ENCODE measurements at places on chromosomes 5 and 9. TPM values are rescaled to one million over a fixed set of nuclear protein-coding genes. Genes with fewer than 3 reads are reported as not detected.

- no peak for DNase-seq
These were observed 2.5 kb upstream of the HNRNPAB start for GRCh38 chr5:178201927-178202235.

DNA sequence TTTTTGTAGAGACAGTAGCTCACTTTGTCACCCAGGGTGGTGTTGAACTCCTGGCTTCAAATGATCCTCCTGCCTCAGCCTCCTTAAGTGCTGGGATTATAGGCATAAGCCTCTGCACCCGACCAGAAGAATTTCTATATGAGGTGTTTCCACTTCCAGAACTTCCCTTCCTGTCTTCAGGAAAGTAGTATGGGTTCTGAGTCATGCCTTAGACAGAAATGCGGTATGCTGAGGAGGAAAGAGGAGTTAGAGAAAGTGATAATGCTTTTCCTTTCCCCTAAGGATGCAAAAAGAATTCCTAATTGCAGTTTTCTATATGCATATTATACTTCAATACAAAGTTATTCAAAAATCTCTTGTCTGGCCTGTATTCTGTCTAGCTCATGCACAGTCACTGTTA lies 16.4 kb upstream of the ADAMTSL1 start:
- no peak for DNase-seq

GRCh38 chr9:20028192-20028848 lies 239.5 kb upstream of the SLC24A2 start:
- DNase-seq: no peak

KLHL9 gene
- 23.7 TPM for total RNA-seq

- DNase-seq: no peak
These were observed 49.9 kb upstream of the IL13 start for GRCh38 chr5:132608107-132608506.

GRCh38 chr5:80055491-80056170 lies 20.5 kb downstream of the THBS4 start:
- DNase-seq: peak; percentile 50

GRCh38 chr9:71094708-71095251 lies 26.6 kb downstream of the TRPM3 start:
- no peak for DNase-seq

- no peak for DNase-seq
These were observed 99.8 kb upstream of the NR4A3 start for GRCh38 chr9:99721898-99722297.

DNA sequence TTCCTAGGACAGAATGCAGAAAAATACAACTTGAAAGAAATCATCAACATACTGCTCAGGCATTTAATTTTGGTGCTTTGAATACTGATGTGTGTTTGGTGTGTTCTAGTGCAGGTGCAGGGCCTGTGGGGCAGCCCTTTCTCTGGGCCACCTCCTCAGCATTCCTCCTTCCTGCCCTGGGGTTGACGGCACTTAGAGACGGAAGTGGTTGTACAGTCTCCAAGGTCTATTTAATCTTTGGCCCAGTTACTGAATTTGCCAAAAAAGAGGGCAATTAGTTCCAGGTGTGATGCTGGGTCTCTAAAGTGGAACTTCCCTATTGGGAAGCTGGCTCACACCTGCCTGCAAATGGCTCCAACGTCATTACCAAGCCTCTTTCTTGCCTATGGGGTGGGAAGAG lies 269.0 kb downstream of the SH3GL2 start:
- no peak for DNase-seq

GRCh38 chr5:67896311-67896929 lies 319.1 kb upstream of the PIK3R1 start:
- DNase-seq: no peak
